Stimulated activated CD8-positive, alpha-beta memory T cell treated with anti-CD3 and anti-CD28 coated beads, Interleukin-7, amount 100 ng/mL, for 1 hour (primary cell): ENCODE measurements at places on chromosomes 7 and 10.

DNA sequence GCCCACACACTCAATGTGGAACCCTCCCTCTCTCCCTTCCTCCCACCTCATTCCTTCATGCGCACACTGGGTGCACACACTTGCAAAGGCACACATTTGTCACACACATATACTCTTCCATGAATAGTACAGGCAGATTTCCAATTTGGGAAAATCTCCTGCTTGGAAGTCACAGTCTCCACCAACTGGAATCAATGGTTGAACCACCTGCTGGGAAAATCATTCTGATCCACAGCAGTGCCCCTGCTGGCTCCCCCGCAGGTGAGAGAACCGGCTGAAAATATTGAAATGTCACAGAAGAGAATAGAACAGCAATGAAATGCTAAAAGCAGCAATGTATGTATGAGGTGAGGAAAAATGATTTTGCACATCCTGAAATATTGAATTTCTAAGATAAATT lies 232.7 kb downstream of the ADAM12 start:
- DNase-seq: no peak

- DNase-seq: no peak
These were observed 21.5 kb upstream of the PDE1C start for GRCh38 chr7:32091608-32092210.

GRCh38 chr7:139735912-139736595 lies 41.7 kb downstream of the HIPK2 start:
- DNase-seq: no peak

- DNase-seq: no peak
These were observed 1.0 kb downstream of the LRCH4 start for GRCh38 chr7:100584683-100585510.
